ENCODE measurements at places on chromosomes 12 and 14. TPM values are rescaled to one million over a fixed set of nuclear protein-coding genes. Genes with fewer than 3 reads are reported as not detected.

DNA sequence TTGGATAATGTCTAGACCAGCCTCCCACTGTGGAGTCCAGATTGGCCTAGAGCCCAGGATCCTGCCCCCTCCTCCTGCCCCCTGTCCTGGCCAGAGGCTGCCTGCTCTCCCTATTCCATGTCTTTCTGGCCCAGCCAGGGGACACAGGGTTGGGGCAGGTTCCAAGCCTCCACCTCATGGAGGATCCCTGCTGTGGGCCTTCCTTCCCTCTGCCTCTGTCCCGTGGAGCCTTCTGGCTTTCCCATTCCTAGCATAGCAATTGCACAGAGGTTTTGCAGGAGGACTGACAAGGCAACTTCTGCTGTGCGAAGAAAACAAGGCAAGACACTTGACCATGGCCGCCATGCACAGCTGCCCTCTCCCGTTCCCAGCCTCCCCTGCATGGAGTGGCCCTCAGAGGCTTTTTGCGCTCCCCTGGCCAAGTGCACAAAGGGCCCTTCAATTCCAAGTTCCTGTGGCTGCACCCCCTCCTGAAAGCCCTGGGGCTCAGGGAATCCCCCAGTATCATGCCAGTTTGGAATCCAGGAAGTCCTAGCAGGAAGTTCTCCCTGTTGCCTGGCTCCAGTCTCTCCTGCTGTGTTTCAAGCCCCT lies 42.1 kb downstream of the KRT80 start:
- no peaks in the 10 kb centered on the region for H3K36me3 ChIP-seq
- no peak overlapping the region for H3K27ac ChIP-seq
- no peaks in the 10 kb centered on the region for H3K27me3 ChIP-seq

DNA sequence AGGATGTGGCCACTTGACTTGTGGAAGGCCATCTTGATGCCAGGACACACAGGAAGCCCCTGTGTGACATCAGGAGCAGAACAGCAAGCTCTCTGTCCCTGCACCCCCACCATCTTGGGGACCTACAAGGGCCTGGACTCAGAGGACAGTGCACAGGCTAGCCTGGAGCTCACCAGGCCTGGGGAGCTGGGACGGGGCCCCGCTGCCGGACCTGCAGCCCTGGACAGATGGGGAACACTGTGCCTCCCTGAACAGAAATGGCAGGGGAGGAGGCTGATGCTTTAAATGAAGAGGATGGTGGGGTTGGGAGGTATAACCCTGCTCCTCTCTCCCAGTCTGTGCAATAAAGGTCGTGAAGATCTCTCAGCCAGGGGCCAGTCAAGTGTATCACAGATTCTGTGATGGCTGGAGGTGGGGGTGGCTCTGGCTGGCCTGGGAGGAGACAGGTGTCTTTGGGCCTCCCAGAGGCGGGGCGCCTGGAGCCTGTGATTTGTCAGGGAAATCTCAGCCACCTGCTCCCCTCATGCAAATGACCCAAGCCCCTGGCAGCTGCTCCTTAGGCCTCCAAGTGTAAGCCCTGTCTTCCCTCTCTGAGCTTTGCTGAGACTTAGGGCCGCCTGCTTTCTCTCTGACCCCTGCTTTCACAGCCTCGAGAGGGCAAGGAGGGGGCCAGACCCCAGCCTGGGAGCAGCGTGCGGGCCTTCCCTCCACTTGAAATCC lies 1.1 kb upstream of the GNB3 start:
- H3K4me3 ChIP-seq = peak overlapping the region; percentile 82
- DNase-seq = peak; percentile 97
- H3K4me1 ChIP-seq = peaks cover 69% of the 10 kb centered on the region
- H3K36me3 ChIP-seq = no peaks in the 10 kb centered on the region

The TMEM119 gene
- not detected for total RNA-seq

- H3K27ac ChIP-seq = no peak overlapping the region
- no peak for DNase-seq
- H3K4me3 ChIP-seq = no peak overlapping the region
- no peaks in the 10 kb centered on the region for H3K36me3 ChIP-seq
- H3K27me3 ChIP-seq = no peaks in the 10 kb centered on the region
Observed at GRCh38 chr12:85190728-85191127, 89.3 kb upstream of the ALX1 start.

The OR4K13 gene
- not detected for total RNA-seq

The APEX1 gene
- total RNA-seq = 118 TPM

DNA sequence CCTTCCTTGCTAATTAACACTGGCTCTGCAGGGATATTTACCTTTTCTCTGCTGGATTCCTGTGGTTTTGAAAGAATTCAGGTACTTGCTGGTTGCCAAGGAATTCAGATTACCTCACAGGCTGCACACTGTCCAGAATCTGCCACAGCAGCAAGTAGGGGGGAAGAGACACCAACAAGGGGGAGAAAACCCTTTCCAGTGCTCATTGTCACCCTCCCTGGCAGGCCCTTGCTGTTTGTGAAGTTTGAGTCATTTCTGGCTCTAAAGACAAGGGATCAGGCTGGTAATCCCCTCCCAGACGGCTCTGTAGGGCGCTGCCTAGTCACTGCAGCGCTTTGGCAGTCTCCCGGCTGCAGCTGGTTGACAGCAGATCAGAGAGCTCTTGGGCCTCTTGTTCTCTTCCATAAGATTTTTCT lies 50.8 kb downstream of the TTLL5 start:
- no peak overlapping the region for H3K4me3 ChIP-seq
- no peak for DNase-seq
- H3K36me3 ChIP-seq = peaks cover 8% of the 10 kb centered on the region
- 0 out of 2 replicates have a peak, but pooled peaks cover 3% of the 10 kb centered on the region for H3K4me1 ChIP-seq
- H3K27ac ChIP-seq = no peak overlapping the region
- H3K27me3 ChIP-seq = no peaks in the 10 kb centered on the region

The CD27 gene
- total RNA-seq = 155 TPM

DNA sequence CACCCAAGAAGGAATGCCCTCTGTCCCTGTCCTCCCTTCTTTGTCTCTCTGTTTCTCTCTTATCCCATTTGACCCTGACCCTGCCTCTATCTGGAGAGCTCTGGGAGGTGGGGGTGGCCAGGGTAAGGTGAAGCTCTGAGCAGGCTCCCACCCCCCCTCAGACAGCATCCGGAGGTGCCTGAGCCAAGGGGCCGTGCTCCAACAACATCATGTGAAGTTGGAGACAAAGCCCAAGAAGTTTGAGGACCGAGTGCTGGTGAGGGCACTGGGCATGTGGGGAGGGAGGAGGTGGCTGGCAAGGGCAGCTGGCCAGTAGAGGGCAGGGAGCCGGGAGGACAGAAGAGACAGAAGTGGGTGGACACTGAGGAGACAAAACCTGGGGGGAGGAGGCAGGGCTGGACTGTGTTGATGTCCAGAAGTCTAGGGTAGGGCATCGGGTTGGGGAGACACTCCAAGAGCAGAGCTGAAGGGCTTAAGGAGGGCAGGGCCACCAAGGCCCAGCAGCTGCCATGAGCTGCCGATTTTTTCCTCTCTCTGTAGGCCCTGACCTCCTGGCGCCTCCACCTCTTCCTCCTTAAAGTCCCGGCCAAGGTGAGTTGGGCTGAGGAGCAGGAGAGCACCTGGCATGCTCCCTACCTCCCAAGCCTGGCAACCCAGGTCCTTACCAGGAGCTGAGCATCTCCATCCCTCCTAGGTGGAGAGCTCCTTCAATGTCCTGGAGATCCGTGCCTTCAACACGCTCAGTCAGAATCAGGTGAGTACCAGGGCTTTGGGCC lies 1.9 kb downstream of the CARMIL3 start:
- peaks cover 40% of the 10 kb centered on the region for H3K4me1 ChIP-seq
- no peaks in the 10 kb centered on the region for H3K27me3 ChIP-seq
- peaks cover 13% of the 10 kb centered on the region for H3K36me3 ChIP-seq
- H3K27ac ChIP-seq = no peak overlapping the region
- no peak overlapping the region for H3K4me3 ChIP-seq

GRCh38 chr12:68446901-68447796 lies 115.0 kb upstream of the MDM1 start:
- no peak overlapping the region for H3K4me3 ChIP-seq
- no peaks in the 10 kb centered on the region for H3K36me3 ChIP-seq
- no peak overlapping the region for H3K27ac ChIP-seq

GRCh38 chr12:94560431-94561221 lies 89.7 kb downstream of the TMCC3 start:
- no peaks in the 10 kb centered on the region for H3K27me3 ChIP-seq
- H3K27ac ChIP-seq = no peak overlapping the region
- H3K4me1 ChIP-seq = peaks cover 23% of the 10 kb centered on the region
- no peaks in the 10 kb centered on the region for H3K36me3 ChIP-seq
- H3K4me3 ChIP-seq = peak overlapping the region; percentile 18
- DNase-seq = peak; percentile 72

The C12orf50 gene
- total RNA-seq = not detected

GRCh38 chr12:92196368-92196767 lies 50.7 kb upstream of the BTG1 start:
- no peaks in the 10 kb centered on the region for H3K27me3 ChIP-seq
- no peaks in the 10 kb centered on the region for H3K4me1 ChIP-seq
- no peaks in the 10 kb centered on the region for H3K36me3 ChIP-seq
- DNase-seq = no peak

The ISM2 gene
- total RNA-seq = 0.89 TPM

The C12orf54 gene
- not detected for total RNA-seq

- H3K36me3 ChIP-seq = no peaks in the 10 kb centered on the region
- no peak overlapping the region for H3K27ac ChIP-seq
- no peaks in the 10 kb centered on the region for H3K27me3 ChIP-seq
- no peak for DNase-seq
- H3K4me1 ChIP-seq = no peaks in the 10 kb centered on the region
Observed at GRCh38 chr12:20260851-20261250, 107.5 kb upstream of the PDE3A start.

DNA sequence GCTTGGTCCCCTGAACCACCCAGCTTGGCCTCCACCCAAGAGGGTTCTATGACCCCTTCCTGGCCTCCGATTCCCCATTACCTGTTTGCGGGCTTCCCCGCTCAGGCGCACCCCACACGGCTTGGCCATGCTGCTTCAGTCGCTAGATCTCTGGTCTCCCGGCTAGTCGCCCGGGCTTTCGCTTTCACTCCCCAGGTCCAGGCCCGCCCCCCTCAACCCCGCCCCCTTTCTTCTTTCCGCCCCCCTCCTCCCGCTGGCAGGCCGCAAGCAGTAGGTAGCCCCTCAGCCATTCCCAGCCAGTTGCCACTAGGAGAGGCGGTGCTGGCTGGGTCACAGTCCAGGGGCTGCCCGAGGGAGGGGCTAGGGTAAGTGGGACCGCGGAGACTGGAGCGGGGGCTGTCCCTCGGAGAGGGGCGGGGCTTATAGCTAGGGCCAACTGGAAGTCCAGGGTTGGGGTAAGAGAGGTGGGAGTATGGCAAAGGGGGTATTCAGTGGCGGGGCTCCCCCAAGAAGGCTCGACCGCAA lies at the start of gene PSME2:
Gene PSME2, minus strand, starts transcription at position 158 of the 525 bp plus-strand sequence. Its CDS starts 29 bp downstream, at position 129.
- no peaks in the 10 kb centered on the region for H3K27me3 ChIP-seq
- H3K4me3 ChIP-seq = peak within 1 kb of the TSS; percentile 98
- H3K27ac ChIP-seq = peak within 1 kb of the TSS; percentile 82
- H3K36me3 ChIP-seq = peaks cover 33% of the 10 kb centered on the region
- peak; percentile 99 for DNase-seq

DNA sequence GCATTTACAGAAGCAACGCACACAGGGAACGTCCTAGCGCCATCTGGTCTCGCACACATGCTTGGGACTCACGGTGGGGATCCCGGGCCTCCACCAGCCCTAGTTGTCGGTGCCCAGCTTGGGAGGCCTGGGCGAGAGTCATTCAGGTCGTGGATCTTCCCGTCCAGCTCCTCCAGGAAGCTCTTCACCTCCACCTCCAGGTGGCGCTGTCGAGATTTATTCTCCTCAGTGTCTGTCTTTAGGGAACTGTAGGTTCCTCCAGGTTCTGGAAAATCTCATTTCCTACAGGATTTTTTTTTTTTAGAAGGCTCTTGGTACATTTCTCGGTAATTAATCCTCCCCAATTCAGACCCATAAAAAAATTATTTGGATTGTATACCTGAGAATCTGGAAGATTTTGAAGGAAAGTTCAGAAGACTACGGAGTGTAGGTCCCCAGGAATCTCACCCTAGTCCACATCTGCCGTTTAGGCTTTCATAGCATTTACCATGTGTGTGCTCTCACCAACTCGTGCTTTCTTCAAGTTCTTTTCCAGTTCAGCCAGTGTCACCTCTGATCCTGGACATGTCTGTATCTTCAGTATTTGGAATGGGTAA lies 910.0 kb downstream of the TMEM121 start:
- H3K27ac ChIP-seq = no peak overlapping the region
- no peaks in the 10 kb centered on the region for H3K36me3 ChIP-seq
- no peaks in the 10 kb centered on the region for H3K27me3 ChIP-seq
- peaks cover 7% of the 10 kb centered on the region for H3K4me1 ChIP-seq
- H3K4me3 ChIP-seq = no peak overlapping the region

DNA sequence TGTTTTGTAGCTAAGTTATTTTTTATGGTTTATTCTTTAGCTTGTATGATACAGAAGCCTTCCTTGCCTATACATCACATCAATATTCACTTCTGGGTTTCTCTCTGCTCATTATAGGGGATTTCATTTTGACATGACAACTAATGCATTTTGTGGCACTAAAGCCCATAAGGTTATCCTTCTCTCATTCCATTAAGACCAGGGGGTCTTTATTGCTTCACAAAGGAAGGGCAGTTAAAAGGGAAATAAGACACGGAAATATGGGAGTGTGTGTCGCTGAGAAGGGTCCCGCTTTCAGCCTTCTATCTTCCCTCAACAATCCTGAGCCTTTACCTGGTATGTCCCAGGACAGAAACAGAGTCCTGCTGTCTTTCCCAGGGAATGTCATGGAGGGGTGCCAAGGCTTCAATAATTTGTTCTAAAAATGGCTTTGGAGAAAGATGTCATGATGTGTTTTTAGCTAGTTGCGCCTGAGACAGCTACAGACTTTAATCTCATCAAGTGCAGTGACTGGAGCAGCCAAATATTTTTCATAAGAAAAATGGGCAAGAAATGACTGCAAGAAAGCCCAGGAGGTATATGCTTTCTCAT lies 1145.4 kb upstream of the TMEM132C start:
- H3K27ac ChIP-seq = no peak overlapping the region
- H3K27me3 ChIP-seq = no peaks in the 10 kb centered on the region
- H3K4me3 ChIP-seq = no peak overlapping the region
- no peaks in the 10 kb centered on the region for H3K4me1 ChIP-seq

DNA sequence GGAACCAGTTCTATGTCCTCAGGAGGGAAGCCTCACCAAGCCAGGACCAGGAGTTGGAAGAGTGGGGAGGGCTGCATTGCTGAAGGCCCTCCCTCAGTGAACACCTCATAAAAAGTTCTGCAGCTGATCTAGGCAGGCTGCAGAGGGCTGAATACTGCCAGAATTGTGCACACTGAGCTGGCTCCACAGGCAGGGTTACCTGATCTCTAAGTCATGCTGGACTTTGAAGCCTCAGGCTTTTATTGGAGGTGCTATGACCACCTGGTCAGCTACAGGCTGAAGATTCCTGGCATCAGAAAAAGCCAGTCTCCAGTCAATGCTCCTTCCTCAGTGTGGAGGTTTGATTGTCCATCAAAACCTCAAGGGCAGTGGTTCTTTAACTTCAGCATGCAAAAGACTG lies 39.7 kb downstream of the FOS start:
- H3K4me1 ChIP-seq = no peaks in the 10 kb centered on the region
- H3K27me3 ChIP-seq = 0 out of 2 replicates have a peak, but pooled peaks cover 2% of the 10 kb centered on the region
- no peak overlapping the region for H3K27ac ChIP-seq

- H3K27ac ChIP-seq = no peak overlapping the region
- no peak overlapping the region for H3K4me3 ChIP-seq
- peak; percentile 85 for DNase-seq
- H3K27me3 ChIP-seq = no peaks in the 10 kb centered on the region
- no peaks in the 10 kb centered on the region for H3K36me3 ChIP-seq
- no peaks in the 10 kb centered on the region for H3K4me1 ChIP-seq
Observed at GRCh38 chr12:121697093-121697698, 15.4 kb upstream of the TMEM120B start.

- H3K27me3 ChIP-seq = no peaks in the 10 kb centered on the region
- peaks cover 22% of the 10 kb centered on the region for H3K4me1 ChIP-seq
- H3K27ac ChIP-seq = peak overlapping the region; percentile 57
- H3K4me3 ChIP-seq = peak overlapping the region; percentile 96
Observed at GRCh38 chr14:20470603-20470901, 1.3 kb downstream of the PNP start.

The GDF11 gene
- 7.8 TPM for total RNA-seq

GRCh38 chr12:123485756-123486155 lies 27.8 kb downstream of the SNRNP35 start:
- no peak for DNase-seq
- H3K27ac ChIP-seq = no peak overlapping the region
- peaks cover 7% of the 10 kb centered on the region for H3K4me1 ChIP-seq
